ENCODE measurements at places on chromosomes 2 and 18.
A peak's percentile ranks its signal among the peaks of the same experiment; 100 is the strongest.

- DNase-seq: peak; percentile 52
Observed at GRCh38 chr2:216690853-216691741, 4.3 kb downstream of the IGFBP5 start.

GRCh38 chr2:96656540-96656939 lies 14.0 kb downstream of the FER1L5 start:
- no peak for DNase-seq

GRCh38 chr18:76713432-76713831 lies 108.9 kb upstream of the ZNF236 start:
- DNase-seq: no peak

GRCh38 chr2:24490181-24490689 lies 819 bp upstream of the NCOA1 start:
- DNase-seq: peak; percentile 87

DNA sequence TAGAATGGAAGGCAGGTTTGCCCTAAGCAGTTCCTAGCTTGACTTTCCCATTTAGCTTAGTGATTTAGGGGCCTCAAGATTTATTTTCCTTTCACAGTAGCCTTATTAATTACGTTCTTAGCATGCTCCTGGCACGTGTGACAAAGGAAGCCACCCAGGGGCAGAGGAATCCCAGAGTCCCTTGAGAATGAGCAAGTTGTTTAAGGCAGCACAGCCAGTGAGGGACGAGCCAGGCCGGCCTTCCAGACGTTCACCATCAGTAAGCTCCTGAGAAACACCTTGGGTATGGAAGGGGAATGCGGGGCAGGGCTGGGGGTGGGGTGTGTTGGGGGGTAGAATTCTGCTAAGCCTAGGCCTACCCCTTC lies 76.3 kb downstream of the SOWAHC start:
- DNase-seq: no peak

- no peak for DNase-seq
Observed at GRCh38 chr2:172702451-172702850, 33.2 kb upstream of the RAPGEF4 start.

DNA sequence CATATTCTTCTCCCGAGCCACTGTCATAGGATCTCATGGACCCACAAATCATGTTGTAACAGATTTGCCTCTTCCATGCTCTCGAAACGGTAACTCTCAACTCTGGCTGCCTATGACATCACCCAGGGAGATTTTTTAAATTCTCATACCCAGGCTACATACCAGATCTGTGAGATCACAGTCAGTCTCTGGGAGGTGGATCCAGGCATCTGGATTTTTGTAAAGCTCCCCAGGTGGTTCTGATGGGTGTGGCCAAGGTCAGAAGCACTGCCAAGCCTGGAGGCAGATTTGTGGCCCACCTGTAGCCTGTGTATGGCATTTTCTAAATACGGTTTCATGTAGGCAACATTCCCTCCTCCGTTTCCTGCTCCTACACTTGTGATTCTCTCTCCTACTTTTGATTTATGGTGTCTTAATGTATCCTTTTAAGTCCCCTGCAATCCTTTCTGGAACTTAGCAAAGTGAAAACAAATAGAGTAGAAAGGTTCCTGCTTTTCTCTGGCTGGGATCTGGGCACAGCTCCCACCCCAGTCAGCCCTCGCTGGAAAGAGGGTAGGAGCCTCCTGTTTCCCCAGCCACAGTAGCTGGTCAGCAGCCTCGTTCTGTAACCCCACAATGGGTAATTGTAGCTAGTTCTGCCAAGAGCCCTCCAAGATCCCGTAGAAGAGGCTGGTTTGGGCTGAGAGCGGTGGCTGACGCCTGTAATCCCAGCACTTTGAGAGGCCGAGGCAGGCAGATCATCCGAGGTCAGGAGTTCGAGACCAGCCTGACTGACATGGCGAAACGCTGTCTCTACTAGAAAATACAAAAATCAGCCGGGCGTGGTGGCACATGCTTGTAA lies 96.2 kb downstream of the KLHL29 start:
- peak; percentile 91 for DNase-seq

DNA sequence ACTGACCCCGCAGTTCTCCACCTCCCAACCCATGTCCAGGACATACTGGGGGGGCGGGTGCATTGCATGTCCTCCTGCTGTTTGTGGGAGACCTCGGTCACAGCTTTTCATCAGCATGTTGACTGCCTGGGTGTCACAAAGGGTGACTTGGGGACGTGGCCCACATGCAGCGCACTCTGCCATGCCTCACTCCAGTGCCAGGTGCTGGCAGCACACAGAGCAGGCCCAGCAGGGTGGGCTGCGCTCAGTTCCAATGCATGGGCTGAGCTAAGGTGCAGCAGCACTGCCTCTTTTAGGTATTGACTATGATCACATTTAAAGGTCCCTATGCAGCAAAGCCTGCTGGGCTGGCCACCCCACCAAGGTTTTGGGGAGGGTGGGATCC lies 261.9 kb upstream of the SALL3 start:
- no peak for DNase-seq

DNA sequence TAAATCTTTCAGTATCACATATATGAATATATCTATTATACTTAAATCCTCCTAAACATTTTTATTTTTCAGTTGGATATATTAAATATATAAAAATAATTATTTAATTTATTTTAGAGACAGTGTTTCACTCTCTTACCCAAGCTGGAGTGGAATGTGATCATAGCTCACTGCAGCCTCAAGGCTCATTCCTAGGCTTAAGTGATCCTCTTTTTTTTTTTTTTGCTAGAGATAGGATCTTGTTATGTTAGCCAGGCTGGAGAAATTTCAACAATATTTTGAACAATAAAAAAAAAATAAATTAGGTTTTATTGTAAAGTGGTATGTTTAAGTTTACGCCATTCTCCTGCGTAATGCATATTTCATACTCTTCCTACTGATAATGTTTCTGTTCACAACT lies 4.2 kb downstream of the SPAST start:
- no peak for DNase-seq

DNA sequence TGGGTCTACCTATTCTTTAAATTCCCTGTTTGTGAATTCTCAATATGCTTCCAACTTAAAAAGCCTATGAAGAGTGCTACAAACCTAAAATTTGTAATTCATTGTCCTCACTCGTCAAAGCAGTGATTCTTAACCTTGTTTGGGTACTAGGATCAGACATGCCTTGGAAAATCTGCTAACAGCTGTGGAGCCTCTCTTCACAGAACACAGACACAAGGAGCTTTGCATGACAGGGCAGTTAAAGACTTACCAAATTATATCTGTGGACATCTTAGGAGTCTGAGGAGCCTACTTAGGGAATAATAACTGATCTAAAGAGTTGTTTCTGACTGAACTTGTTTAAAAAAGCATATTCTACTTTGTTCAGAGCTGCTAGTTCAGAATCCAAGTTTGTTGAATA lies 38.1 kb downstream of the TMEM87B start:
- no peak for DNase-seq

GRCh38 chr18:649341-649740 lies 8.1 kb upstream of the TYMS start:
- peak; percentile 6 for DNase-seq

GRCh38 chr18:26741048-26741447 lies 124.5 kb downstream of the AQP4 start:
- no peak for DNase-seq

GRCh38 chr2:41711736-41712135 lies 336.1 kb upstream of the PKDCC start:
- DNase-seq: no peak

GRCh38 chr2:85794491-85795121 lies 40.8 kb downstream of the ATOH8 start:
- DNase-seq: no peak

Data from A172 (cell line).